ENCODE measurements at places on chromosomes 12 and 14.

DNA sequence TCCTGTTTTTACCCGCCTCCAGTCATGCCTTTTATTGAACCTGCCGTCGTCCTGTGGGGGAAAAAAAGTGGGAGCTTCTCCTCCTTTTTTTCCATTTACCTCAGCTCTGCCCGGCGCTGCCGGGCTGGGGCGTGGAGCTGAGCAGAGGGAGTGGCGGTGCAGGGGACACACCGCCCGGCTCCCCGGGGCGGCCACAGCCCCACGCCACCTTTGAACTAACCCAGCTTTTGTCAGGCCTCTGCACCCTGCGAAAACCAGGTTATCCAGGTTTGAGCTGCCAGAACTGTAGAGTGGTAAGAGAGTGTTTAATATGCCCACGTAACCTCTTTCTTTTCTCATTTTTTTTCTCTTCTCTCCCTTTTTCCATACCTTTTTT, 161.0 kb upstream of the FKBP4 start:
- no peak for DNase-seq

DNA sequence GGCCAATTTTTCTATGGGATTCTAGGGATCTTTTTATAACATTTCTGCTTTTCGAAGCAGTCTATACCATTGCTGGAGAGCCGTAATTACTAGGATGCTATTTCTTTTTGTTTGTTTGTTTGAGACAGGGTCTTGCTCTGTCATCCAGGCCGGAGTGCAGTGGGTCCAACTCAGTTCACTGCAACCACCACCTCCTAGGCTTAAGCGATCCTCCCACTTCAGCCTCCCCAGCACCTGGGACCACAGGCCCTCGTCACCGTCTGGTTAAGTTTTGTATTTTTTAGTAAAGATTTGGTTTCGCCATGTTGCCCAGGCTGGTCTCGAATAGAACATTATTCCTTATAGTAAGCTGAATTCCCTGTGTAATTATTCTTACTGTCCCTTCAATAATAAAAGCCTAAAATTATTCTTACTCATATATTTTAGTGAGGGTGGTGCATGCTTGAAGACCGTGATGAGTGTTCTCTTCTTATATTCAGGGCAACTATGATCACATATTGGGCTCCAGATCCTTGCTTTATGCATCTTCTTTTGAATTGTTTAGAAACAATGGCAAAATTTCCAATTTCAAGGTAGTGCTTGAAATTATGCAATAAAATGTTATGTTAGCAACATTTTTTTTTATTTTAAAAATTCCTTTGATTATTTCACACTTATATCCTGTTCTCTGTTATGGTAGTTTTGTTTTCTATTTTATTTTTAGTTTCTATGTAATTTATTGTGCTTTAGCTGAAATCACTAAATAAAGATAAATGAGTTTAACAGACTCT, 66.2 kb downstream of the CRADD start:
- no peak for DNase-seq

GRCh38 chr12:27119797-27120196, 37.4 kb upstream of the C12orf71 start:
- no peak for DNase-seq

DNA sequence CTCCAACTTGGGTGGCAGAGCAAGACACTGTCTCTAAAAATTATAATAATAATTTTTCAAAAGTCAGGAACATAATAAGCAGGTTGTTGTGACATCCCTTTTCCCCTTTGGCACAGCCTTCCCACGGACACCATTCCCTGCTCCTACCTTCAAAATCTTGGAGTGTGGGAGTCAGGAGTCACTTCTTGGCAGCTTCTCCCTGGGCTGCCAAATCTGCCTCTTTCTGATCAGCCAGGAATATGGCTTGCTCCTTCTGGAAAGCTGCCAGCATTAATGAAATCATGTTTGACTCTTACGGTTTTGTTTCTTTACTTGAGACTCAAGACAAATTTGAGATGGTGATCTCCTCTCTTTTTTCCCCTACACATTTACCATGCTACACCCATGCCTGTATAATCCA, 391.4 kb upstream of the SYT1 start:
- DNase-seq: no peak

- DNase-seq: no peak
These were observed 3.3 kb upstream of the ANKRD9 start for GRCh38 chr14:102512793-102513300.

DNA sequence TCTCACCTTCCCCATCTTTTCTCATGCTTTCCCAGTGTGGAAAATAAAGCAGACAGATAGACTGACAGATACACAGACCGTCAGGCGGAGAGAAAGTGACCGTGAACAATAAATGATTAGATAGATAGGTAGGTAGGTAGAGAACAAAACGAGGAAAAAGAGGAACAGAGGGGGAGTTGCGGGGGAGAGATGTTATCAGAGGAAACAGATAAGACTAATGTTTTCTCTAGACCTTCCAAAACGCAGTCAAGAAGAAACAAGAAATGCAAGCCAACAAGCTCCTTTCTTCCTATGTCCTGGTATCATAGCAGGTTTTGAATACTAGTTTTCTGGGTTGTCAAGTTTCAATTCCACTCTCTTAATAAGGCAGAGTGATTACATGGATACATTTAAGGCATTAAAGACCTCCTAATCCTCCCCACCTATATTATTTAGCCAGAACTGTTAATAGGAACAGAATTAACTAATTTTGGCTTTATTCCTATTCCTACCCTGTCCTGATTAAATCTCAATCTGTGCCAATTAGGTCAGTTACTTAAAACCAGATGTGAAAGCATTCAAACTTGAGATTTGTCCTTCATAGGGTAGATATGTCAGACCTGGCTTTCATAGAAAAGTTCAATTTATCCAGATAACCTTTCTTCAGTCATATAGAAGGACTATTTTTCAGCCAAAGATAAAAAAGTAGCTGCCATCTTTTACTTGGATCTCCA, 89.0 kb upstream of the PTPRR start:
- DNase-seq: no peak

GRCh38 chr12:6231359-6232268, 31.4 kb downstream of the CD9 start:
- no peak for DNase-seq

- no peak for DNase-seq
These were observed 3.5 kb downstream of the FOXG1 start for GRCh38 chr14:28770061-28770460.

- no peak for DNase-seq
These were observed 8.8 kb downstream of the TAMALIN start for GRCh38 chr12:52015532-52016041.

GRCh38 chr12:122860040-122860853, 25.0 kb downstream of the HIP1R start:
- peak; percentile 89 for DNase-seq

GRCh38 chr14:29982993-29983392, 55.3 kb upstream of the PRKD1 start:
- DNase-seq: no peak

Data from thyroid gland (tissue), 4 donors.